Hematopoietic multipotent progenitor cell (in vitro differentiated cells): ENCODE measurements at places on chromosomes 16 and 17.
A peak's percentile ranks its signal among the peaks of the same experiment; 100 is the strongest.

DNA sequence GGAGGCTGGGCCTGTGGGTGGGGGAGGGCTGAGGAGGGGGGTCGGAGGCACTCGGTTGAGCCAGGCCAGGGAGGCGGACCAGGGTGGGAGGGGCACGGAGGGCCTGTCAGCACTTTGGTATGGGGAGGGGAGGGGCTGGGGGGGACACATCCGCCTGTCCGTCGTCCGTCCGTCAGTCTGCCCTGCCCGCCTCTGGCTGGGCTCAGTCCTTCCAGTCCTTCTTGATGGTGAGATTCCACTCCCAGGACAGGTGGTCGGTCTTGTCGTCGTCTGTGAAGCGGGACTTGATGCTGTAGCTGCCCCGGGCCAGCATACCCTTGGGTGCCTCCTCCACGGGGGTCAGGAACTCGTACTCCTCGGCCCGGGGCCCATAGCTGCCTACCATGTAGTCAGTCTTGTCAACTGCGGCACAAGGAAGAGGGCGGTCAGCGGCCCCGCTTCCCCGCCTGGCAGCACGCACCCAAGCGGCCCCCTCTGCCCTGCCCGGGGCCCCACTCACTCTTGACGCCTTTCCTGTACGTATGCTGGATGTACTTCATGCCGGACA is 2.4 kb downstream of the ARHGDIA start:
- no peak for DNase-seq

DNA sequence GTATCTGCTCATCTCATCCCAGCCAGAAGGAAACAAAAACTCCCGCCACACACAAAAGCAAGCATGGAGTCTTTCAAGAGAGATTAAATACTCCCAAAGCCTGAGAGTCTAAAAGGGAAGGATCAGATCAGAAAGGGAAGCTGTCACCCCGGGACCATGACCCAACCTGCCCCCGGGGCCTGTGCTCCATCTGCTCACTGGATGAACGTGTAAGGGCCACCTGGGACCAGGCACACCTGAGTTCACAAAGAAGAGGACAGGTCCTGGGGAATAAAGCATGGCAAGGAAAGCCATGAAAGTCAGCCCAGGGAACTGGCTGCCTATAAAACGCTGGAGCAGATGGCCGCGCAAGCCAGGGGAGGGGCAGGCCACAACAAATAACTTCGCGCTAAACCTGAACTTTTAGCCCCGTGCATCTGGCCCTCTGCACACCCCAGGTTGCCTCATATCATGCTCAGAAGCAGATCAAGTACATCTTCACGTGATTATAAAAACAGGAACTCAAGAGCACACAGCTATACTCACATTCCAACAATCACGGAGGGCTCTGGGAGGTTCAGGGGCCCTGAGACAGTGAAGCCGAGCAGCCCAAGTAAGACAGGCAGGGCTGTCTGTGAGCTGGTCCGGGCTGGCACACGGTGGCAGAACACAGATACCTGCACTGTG is 3.4 kb downstream of the TMEM11 start:
- peak; percentile 44 for DNase-seq

- no peak for DNase-seq
Observed at GRCh38 chr17:57677858-57678257, 67.2 kb downstream of the CCDC182 start.

DNA sequence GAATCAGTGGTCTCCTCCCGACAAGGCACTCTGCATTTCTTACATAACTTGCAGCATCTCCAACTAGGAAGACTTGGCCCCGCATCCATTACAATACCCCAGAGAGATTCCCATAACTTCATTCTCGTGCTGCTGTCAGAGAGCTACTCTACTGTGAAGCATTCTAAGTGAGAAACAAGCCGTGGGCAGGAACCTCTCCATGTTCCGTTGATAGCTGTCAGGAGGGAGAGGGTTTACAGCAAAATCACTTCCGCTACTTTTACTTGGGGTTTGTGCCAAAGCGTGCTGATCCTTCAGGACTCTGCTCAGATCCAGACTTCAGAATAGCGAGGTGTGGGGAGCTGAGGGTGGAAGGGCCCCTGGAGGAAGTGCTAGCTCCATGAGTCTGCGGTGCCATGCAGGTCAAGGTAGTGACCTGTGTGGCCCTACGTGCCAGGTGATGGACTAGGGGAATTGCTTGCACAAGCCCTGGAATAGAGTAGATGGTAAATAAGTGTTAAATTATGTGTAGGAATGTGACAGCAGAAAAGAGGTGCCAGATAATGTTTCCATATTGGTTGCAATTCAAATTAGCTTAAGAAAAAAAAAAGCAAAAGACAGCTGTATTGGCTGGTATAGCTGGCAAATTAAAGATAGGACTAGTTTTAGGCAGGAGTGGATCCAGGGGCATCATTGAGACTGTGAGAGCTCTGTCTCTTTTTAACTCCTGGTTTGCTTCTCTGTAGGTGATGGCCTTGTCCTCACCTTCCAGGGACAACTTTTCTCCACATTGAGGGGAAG is 358.5 kb upstream of the ERCC4 start:
- no peak for DNase-seq

GRCh38 chr17:33292981-33293867 is at the start of gene ASIC2:
Gene ASIC2 (minus strand): TSS chr17:33293295.
- DNase-seq, result peak; percentile 31

DNA sequence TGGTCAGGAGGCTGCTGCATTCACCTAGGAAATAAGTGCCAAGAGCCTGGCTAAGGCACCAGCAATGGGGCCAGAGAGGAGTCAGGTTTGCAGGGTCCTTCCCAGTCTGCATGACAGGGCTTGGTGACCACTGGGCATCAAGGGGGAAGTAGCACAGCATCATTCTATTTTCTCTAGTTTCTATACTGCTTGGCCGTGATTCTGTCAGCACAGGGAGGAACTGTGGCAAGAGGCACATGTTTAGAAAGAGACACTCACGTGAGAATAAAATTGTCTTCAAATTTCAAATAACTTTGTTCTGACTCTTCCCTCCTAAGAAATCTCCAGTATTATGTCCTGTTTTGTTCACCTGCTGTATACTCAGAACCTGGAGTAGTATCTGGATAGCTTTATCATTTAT is 37.8 kb downstream of the ERN1 start:
- DNase-seq, result no peak

DNA sequence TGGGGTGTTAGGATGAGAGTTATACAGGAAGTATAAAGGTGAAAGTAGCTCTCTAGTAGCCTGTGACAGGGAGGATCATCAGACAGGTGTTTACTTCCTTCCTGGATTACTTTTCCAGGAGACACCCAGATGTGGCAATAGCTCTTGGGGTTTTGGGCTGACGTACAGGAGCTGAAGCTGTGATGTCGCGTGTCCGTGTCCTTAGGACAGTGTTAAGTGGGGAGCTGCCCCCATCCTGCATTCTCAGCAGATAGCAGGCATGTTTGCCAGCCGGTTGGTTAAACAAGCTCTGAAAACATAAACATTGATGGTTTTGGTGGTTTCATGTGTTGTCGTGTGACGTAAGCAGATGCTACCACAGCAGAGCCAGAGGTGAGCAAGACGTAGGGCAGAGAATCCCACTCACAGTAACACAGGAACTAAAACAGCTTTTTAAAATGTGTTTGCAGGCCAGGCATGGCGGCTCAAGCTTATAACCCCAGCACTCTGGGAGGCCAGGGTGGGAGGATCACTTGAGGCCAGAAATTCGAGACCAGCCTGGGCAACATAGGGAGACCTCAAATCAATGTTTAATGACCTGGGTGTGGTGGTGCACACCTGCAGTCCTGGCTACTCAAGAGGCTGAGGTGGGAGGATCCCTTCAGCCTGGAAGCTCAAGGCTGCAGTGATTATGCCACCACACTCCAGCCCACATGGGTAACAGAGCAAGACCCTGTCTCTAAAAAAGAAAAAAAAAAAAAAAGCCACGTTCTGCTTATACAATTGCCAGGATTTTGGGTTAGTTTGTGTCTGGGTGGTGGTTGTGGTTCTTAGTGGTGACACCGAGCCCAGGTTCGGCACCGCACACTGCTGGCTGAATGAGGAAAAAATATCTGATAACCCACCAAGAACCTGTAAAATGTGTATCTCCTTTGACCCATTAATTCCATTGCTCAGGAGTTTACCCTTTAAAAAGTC is 18.2 kb upstream of the IL17C start:
- DNase-seq, result no peak

DNA sequence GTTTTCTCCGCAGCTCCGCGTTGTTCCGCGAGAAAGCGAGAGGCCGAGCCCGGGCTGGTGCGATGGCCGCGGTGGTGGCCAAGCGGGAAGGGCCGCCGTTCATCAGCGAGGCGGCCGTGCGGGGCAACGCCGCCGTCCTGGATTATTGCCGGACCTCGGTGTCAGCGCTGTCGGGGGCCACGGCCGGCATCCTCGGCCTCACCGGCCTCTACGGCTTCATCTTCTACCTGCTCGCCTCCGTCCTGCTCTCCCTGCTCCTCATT is 404 bp downstream of the EMC6 start:
- DNase-seq, result no peak

- DNase-seq, result no peak
Observed at GRCh38 chr17:33873201-33873617, 381.9 kb upstream of the CCL2 start.

- DNase-seq, result no peak
Observed at GRCh38 chr17:46774108-46774737, 44.3 kb downstream of the WNT3 start.

DNA sequence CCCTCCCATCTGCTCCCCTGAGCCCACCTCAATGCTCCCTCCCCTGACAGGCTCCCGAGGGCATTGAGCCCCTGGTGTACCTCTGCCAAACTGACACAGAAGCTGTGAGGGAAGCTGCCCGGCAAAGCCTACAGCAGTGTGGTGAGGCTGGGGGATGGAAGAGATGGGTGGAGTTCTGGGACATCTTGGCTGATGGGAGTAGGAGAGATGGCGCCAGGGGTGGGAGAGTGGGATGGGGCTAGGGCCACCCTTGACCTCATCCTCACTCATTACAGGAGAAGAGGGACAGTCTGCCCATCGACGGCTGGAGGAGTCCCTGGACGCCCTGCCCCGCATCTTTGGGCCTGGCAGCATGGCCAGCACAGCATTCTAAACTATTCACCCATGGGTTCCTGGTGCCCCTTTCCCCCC is 16.2 kb upstream of the CTCF start:
- no peak for DNase-seq
